Activated T-cell treated with anti-CD3 and anti-CD28 coated beads, Interleukin-2, amount 50 U/mL, for 24 hours (primary cell): ENCODE measurements at places on chromosomes 3 and 15.

DNA sequence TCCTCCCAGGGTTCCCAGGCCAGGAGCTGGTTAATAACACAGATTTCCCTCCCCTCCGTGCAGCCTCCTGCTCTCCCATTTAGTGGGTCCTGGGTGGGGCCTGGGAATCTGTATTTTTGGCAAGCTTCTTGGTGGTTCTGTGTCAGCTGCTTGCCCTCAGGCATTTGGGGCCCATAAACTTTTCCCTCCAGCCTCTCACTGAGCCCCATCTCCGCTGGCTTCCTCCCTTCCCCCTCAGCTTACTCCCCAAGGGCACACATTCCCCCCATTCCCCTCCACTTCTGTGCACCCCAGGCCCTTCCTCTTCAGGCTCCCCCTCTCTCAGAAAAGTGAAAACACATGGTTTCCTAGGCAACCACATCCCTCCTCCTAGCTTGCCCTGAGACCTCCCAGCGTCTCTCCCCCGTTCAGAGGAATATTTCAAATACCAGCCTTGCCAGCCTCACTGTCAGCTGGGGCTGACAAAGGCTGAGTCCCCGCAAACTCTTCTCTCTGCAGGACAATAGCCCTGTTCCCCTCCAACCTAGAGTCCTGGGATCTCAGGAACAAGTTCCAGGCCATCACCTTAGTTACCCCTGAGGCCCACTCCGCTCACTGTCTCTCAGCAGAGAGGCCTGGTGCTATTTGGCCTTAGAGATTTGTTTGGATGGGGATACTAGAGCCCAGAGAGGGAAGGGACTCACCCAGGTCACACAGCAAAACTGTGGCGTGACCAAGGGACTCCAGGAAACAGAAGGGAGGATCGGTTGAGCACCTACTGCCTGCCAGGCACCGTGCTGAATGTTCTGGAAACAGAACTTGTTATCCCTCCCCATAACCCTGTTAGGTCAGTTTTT lies 44.6 kb upstream of the SMAD6 start:
- no peak for DNase-seq

DNA sequence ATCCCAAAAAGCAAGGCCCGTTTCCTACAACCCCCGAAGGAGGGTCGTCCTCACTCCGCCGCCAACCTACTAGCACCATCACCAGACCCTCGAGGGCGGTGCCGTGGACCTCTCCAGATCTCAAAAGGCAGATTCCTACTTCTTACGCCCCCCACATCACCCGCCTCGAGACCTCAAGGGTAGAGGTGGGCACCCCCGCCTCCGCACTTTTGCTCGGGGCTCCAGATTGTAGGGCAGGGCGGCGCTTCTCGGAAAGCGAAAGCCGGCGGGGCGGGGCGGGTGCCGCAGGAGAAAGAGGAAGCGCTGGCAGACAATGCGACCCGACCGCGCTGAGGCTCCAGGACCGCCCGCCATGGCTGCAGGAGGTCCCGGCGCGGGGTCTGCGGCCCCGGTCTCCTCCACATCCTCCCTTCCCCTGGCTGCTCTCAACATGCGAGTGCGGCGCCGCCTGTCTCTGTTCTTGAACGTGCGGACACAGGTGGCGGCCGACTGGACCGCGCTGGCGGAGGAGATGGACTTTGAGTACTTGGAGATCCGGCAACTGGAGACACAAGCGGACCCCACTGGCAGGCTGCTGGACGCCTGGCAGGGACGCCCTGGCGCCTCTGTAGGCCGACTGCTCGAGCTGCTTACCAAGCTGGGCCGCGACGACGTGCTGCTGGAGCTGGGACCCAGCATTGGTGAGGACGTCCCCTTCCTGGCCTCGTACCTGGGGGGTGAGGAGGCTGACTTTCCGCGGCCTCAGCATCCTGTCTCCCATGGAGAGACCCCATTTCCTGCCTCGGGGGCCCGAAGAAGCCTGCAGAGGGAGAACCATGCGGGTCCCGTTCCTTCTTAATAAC lies at the start of gene MYD88:
Gene MYD88 (plus strand): TSS at position 313 of the 842 bp plus-strand sequence. CDS start 40 bp downstream, at position 353.
- DNase-seq = peak; percentile 88

DNA sequence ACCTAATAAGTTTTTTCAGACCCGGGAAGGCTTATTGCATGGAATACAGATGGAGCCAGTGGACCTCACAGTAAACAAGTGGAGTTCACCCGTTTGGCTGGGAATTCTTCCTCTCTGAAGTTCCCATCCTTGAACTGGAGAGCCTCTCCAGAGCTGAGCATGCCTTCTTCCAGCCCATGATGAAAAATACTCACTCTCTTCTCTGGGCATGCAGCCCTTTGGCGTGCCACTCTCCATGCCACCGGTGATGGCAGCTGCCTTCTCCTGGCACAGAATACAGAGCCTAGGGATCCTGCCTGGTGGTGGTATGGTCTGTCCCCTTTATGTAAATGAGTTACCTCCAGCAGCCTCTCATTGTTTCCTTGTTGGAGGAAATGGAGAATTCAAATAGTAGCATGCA lies 150.8 kb downstream of the LEKR1 start:
- DNase-seq = no peak

DNA sequence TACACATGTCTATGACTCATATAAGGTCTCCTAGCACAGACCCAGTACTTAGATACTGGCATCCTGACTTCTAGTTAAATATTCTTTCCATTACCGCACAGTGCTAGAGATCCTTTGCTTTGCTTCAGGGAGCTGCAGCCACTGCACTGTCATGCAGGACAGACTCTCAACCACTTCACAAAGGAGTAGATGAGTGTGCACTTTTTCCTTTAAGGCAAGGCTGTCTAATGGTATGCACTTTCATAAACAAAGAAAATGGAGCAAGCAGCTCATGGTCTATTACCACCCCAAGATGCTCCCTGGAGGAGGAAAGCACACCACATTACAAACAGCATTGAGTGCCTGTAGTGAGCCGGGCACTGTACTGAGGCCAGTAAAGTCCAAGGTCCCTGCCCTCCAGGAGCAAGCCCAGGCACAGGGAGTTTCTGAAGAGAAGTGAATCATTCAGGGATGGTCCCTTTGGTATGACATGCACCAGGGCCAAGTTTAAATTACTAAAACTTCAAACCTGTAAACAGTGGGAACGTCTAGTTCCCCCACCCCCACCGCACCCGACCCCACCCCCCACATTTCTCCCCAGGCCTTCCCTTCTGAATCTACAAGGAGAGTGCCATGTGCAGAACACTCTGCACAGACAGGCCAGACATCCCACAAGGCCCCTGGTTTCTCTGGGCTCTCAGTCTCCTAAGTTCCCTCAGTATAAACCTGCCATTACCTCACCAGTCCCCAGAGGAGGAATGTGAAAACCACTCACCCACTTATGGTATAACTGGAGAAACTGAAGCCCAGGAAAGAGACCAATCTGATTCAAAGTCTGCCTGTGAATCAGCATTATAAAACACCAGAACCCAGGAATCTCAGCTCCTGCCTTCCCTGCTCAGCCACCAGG lies 107.8 kb upstream of the BCL6 start:
- DNase-seq = no peak

DNA sequence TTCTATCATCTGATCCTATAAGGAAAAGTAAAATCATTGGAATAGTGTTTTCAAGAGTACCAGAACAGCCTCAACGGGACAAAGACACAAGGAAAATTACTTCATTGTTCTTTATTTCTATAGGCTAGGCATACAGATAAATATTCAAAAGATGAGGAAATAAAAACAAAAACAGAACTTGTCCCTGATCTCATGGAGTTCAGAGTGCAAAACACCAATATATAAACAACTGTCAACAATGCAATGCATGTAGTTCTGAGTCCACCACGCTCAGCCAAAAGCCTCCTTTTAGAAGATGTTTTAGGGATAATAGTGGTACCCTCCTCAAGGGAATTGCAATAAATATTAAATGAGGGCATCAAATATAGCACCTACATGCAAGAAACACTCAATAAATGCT lies 4.6 kb upstream of the SLC4A7 start:
- DNase-seq = no peak

- DNase-seq = no peak
Measured at GRCh38 chr3:139519998-139520737, 19.4 kb downstream of the RBP1 start.

- no peak for DNase-seq
Measured at GRCh38 chr3:58058361-58059263, 50.4 kb downstream of the FLNB start.

DNA sequence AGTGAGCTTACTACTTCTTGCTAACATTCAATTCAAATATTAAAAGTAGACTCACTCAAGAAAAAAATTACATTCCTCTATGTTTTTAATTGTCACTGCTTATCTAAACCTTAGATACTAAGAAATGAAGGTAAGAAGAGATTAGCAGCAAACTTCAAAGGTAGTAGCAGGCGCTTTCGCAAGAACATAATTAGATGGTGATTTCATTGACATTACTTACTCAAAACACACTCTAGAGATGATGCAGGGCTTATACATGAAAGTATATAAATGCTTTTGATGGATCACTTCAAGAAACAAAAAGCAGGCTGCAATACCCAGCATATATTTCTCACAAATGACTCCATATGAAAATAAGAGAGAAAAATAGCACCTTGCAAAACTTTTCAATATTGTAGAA lies 86.8 kb downstream of the FSIP1 start:
- no peak for DNase-seq

DNA sequence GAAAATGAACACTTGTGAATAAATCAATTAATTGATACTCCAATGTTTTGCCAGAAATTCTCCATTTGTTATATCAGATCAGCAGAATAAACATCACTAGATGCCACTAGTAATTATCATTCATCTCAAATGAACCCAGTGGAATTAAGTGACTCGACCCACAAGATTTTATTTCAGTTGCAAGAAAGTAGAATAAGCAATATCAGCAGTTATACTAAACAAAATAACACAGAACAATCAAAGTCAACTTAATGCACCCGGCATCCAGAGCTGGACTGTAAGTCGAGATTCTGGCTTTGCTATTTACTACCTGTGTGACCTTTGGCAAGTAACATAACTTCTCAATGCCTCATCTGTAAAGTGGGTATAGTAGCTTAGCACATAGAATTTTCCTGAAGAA lies 256.5 kb downstream of the MEIS2 start:
- no peak for DNase-seq

GRCh38 chr15:41024131-41024530 lies 70.9 kb downstream of the CHAC1 start:
- DNase-seq = no peak

DNA sequence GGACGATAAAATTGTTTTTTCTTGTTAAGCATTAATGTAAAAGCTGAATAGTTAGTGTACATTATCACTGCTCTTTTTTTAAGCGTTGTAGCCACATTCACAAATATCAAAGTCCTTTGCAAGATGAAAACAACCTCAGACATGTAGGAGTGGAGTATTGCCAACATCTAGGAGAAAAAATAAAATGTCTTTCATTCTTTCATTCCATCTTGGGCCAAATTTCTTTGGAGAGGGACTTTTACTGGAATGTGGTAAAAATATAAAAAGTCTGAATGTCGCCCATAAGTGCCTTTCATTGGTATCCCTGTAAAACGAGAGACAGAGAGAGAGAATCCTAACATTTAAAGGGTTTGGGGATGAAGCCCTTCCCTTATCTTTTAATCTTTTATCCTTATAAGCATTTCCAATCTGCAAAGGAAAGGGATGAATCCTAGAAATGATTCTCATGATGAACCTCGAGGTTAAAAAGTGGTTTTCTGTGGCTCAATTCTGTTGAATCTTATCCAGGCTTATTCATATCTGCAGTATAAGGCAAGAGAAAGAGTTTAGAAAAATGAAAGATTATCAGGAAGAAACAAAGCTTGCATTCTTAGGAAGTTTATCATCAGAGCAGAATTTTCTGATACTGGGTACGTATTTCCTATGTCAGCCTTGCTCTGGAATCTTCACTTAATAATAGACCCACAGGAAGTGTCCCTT lies 1031.7 kb downstream of the MCTP2 start:
- no peak for DNase-seq

- no peak for DNase-seq
Measured at GRCh38 chr3:45841420-45841756, 531 bp downstream of the LZTFL1 start.

- no peak for DNase-seq
Measured at GRCh38 chr15:85444122-85444745, 63.8 kb downstream of the AKAP13 start.

DNA sequence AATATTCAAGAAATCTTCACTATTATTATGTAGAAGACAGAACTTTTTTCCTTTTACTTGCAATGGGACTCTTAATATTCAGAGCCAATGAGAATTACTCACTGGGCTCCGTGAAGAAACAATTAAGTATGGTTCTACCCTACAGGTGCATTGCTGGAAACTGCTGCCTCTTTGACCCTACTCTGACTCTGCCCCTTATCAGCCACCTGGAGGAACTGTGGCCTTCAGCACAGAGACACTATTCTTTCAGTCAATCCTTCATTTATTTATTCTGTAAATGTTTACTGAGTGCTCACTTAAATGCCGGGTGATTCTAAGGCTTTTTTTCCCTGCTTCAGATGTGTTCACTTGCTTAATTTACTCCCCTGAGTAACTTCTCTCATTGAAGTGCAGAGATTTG lies 163.2 kb downstream of the SYNPR start:
- DNase-seq = no peak

DNA sequence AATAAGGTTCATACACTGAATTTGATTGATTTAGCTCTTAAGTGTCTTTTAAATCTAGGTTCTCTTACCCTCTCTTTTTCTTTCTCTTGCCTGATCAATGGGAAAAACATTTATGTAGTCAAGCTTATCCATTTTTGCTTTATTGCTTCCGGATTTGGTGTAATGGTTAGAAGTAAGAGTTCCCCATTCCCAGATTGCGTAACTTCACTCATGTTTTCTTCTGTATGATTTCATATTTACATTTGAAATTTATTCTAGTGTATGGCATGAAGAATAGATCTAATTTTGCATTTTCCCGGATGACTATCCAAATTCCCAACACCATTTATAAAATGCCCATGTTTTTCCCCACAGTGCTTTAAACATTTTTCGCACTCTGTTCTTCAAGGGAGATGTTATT lies 27.9 kb upstream of the SV2B start:
- DNase-seq = no peak

DNA sequence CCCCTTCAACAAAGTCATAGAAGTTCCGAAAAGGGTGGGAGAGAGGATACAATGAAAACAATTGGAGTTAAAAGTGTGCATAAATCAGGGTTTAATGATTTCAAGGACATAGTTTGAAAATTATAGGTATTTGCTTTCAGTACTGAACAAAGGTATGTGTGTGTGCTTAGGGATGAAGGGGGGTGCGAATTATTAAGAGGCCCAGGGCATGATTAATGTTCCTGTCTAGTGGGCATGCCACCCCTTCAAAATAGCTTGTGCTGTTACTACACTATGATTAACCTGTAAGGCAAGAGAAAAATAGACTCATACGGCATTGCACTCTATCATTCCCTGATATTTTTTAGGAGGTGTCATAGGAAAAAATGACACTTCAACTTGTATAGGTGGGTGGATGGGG lies 731.6 kb downstream of the NAALADL2 start:
- no peak for DNase-seq
